ENCODE measurements at places on chromosomes 5 and 9. TPM values are rescaled to one million over a fixed set of nuclear protein-coding genes. Genes with fewer than 3 reads are reported as not detected.

Gene BRD8
- total RNA-seq, result 30.7 TPM

Gene FAM78A
- total RNA-seq, result 6.6 TPM

Gene FGF10
- total RNA-seq, result 0.25 TPM

Gene SLIT3
- total RNA-seq, result 1.3 TPM

Gene TBC1D13
- total RNA-seq, result 11.7 TPM

GRCh38 chr5:180860273-180860886 is 696 bp downstream of the ZFP62 start:
- peak overlapping the region; percentile 90 for H3K27ac ChIP-seq
- DNase-seq, result peak; percentile 43
- peaks cover 5% of the 10 kb centered on the region for H3K4me1 ChIP-seq
- H3K4me3 ChIP-seq, result peak overlapping the region; percentile 66
- H3K27me3 ChIP-seq, result no peaks in the 10 kb centered on the region
- peaks cover 9% of the 10 kb centered on the region for H3K36me3 ChIP-seq

DNA sequence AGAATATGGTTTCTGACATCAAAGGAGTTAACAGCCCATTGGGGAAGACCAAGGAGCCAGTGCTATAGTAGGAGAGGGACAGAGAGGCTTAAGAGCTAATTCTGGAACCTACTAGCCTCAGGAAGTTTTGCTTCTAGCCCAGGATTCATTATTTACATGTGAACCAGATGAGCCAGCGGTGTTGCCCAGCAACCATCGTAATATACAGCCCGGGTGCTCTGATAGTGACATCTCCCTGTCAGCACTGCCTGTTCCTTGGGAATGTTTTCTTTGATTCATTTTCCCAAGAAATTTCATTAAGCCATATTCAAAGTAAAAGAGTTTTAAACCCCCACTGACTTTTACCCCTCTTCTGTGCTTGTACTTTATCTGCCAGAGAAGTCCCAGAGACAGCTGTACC is 217.4 kb upstream of the ADAMTSL1 start:
- H3K27me3 ChIP-seq, result no peaks in the 10 kb centered on the region
- no peaks in the 10 kb centered on the region for H3K4me1 ChIP-seq
- H3K27ac ChIP-seq, result no peak overlapping the region
- no peaks in the 10 kb centered on the region for H3K36me3 ChIP-seq
- no peak overlapping the region for H3K4me3 ChIP-seq

Measured in liver (tissue), 10 donors.